ENCODE measurements at places on chromosomes 16 and 17.

GRCh38 chr16:81293909-81294802, 20.6 kb upstream of the GAN start:
- H3K4me3 ChIP-seq: no peak overlapping the region
- H3K36me3 ChIP-seq: no peaks in the 10 kb centered on the region
- no peak for DNase-seq
- H3K27me3 ChIP-seq: no peaks in the 10 kb centered on the region

- peaks cover 20% of the 10 kb centered on the region for H3K36me3 ChIP-seq
- H3K27me3 ChIP-seq: no peaks in the 10 kb centered on the region
- H3K4me1 ChIP-seq: no peaks in the 10 kb centered on the region
- no peak overlapping the region for H3K4me3 ChIP-seq
- no peak for DNase-seq
Measured at GRCh38 chr16:14667347-14668266, 26.5 kb downstream of the PLA2G10 start.

DNA sequence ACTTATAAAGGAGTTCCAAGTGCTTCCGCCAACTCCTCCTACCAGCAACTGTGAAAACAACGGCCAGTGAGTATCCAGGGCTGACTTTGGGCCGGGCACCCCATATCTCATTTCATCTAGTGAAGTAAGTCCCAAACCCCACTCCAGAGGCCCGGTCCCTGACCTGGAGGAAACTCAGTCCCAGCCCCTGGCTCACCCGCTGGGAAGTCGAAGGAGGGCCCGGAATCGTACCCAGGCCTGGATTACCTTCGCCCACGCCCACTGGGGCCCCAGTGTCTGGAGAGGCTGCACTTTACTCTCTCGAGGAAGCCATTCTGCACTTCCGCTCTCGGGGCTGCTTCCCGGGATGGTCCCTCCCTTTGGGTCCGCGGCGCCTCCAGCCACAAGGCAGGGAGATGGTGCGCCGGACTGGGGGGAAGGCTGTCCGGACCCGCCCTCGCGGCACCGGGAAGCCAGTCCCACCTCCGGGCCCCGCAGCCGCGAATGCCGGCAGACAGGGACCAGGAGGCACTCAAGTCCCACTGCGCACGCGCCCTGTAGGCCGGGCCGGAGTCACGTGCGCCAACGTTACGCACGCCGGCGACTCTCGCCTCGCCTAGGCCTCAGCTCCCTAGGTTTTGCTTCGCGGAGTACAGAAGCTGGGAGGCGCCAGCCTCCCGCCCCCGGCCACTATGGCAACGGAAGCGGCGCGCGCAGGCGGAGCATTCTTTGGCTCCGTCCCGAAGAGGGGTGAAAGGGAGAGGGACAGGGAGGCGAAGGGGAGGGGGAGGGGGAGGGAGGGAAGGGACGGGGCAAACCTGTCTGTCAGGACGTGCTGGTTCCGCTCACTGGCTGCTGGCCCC, at the start of gene CMTR2:
CMTR2 (minus strand) TSS at position 513 of the 842 bp plus-strand sequence. CDS start 3,482 bp downstream, outside the sequence.
- no peak within 1 kb of the TSS for H3K27ac ChIP-seq
- H3K27me3 ChIP-seq: no peaks in the 10 kb centered on the region
- H3K4me3 ChIP-seq: peak within 1 kb of the TSS; percentile 81
- peak; percentile 94 for DNase-seq
- H3K36me3 ChIP-seq: peaks cover 7% of the 10 kb centered on the region

DNA sequence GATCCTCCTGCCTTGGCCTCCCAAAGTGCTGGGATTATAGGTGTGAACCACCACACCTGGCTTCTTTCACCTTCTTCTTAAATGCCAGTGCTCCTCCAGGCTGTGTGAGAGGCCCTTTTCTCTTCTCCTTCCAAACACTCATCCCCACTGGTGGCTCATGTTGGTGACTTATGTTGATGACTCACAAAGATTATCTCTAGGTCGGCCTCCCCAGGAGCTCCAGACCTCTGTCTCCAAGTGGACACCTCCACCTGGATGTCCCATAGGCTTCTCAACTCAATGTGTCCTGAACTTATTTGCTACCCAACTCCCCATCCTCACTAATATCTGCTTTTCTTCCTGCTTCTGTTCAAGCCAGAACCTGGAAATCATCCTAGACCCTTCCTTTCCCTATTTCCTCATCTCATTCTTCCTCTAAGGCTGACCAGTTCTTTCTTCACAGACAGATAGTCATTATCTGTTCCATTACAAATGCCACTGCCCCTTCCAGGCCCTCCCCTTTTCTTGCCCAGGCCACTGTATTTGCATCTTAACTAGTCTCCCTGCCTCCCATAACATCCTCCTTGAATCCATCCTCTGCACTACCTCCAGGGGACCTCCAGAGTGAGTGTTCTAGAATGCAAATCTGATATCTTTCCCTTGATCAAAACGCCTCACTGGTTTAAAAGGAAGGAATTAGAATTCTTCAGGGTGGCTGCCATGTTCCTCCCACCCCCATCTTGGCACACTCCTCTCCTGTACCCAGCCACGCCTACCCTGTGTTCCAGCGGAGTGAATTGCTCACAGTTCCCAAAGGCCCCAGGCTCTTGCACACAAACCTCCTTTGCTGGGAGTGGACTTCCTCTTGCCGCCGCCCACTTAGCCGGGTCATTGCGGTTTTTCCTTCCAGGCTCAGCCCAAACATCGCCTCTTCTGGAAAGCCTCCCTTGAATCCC, 34.8 kb upstream of the FBXO47 start:
- DNase-seq: no peak
- H3K27me3 ChIP-seq: no peaks in the 10 kb centered on the region
- no peaks in the 10 kb centered on the region for H3K4me1 ChIP-seq
- H3K4me3 ChIP-seq: no peak overlapping the region
- H3K36me3 ChIP-seq: no peaks in the 10 kb centered on the region
